ENCODE measurements at places on chromosomes 7 and 10.

DNA sequence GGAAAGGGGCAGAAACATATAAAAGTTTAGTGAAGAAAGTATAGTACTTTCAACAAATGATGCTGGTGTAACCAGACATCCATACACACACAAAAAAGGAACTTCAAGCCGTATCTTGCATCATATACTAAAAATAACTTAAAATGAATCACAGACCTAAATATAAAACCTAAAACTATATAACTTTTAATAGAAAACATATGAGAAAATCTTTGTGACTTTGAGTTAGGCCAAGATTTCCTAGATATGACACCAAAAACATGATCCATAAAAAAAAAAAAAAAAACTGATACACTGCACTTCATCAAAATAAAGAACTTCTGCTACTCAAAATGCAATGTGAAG, 40.9 kb downstream of the NUDCD3 start:
- DNase-seq = no peak

DNA sequence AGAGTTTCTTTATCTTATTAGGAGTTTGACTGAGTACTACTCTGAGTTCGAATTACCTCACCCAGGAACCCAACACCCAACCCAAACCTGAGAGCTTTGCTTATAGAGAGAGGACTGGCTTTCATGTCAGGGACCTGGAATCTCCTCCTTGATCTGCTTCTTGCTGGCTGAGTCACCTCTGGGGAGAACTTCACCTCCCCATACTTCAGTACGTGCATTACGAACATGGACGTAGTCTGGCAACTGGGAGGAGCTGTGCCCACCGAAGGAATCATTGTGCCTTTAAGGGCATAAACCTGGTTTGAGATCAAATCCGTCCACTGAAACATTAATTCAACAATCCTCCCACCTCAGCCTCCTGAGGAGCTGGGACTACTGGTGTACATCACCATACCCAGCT, 12.2 kb upstream of the PSAP start:
- no peak for DNase-seq

- DNase-seq = no peak
Observed at GRCh38 chr7:147062897-147063296, 946.3 kb downstream of the CNTNAP2 start.

- DNase-seq = no peak
Observed at GRCh38 chr7:92613214-92613613, 23.0 kb upstream of the FAM133B start.

DNA sequence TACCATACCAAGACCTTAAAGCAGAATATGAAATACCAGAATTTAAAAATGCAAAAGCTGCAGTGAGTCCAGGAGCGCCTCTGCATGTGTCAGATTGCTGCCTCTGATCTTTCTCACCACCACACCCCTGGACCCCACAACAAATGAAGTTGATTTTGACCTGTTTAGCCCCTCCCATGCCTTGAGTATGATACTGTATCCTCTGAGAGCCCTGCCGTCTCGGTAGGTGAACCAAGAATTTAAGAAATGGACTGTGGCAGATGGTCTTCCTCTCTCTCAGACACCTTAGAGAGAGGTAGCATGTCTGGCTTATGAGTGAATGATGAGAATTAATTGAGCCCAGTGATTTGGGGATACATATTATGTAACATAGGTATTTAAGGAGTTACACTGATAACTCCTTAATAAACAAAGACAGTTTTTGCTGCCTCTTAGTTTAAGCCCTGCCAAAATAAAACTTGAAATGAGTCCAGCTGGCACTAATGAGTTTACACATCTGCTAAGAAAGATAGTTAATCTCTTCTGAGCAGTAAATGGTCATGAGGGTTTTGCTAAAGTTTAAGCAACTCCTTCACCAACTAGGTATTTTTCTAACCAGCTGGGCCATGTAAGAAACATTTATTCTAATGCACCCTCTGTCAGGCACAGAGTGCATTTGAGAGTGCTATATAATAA, 4.5 kb upstream of the TFPI2 start:
- no peak for DNase-seq

DNA sequence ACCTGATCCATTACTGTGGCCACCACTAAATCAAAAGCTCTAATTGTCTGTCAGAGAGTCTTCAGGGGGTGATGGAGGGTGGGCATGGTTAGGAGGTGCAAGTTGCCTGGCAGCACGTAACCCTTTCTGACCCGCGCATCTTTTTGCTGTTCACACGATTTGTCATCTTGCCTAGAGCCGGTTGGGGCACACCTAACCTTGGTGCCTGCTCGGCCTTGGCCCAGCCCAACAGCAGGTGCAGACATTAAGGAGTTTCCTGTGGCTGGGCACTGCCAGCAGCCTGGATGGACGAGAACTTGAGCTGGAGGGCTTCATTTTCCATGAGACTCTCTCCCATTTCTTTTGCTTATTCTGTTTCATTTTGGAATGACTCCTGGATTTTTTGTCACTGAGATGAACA, 41.0 kb upstream of the PTF1A start:
- no peak for DNase-seq

- DNase-seq = no peak
Observed at GRCh38 chr7:34772296-34772938, 114.4 kb downstream of the NPSR1 start.

GRCh38 chr7:35545831-35546230, 149.1 kb downstream of the HERPUD2 start:
- no peak for DNase-seq

- DNase-seq = no peak
Observed at GRCh38 chr7:121966276-121966934, 93.4 kb downstream of the PTPRZ1 start.

GRCh38 chr10:131784363-131785120, 116.3 kb upstream of the PPP2R2D start:
- DNase-seq = no peak

- DNase-seq = no peak
Observed at GRCh38 chr7:128322040-128322643, 21.6 kb downstream of the RBM28 start.

DNA sequence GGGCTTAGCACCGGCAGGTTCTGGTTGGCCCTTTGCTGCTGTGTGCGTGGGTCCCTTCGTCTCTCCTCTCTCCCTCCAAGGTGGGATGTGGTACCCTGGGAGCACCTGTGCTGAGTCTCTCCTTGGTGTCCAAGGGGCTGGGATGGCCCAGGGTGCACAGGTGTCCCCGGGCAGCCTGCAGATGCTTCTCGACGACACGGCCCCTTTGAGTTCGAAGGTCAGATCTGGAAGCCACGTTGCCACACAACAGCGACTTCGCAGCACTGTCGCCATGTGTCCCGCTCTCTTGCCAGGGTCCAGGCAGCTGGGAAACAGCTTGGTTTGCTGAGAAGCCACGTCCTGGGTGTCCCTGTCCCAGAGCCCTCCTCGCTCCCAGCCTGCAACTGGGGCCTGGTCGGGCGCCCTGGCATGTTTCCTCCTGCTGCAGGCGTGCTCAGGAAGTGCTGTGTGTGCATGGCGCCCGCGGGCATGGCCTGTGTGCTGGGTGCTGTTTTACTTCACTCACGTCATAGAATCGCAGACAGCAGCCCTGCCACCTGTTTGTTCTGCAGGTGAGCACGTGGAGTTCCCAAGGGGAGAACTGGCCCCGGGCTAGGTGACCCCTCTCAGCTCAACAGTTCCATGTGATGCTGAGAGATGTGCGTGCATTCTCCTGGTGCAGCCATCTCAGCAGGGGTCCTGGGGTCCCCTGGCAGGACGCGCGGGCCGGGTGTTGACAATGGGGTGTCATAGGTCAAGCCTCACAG, 70.9 kb downstream of the DNAJB6 start:
- no peak for DNase-seq

- no peak for DNase-seq
Observed at GRCh38 chr10:53236941-53237340, 464.4 kb upstream of the MBL2 start.

- no peak for DNase-seq
Observed at GRCh38 chr10:132506711-132507408, 30.7 kb upstream of the INPP5A start.

DNA sequence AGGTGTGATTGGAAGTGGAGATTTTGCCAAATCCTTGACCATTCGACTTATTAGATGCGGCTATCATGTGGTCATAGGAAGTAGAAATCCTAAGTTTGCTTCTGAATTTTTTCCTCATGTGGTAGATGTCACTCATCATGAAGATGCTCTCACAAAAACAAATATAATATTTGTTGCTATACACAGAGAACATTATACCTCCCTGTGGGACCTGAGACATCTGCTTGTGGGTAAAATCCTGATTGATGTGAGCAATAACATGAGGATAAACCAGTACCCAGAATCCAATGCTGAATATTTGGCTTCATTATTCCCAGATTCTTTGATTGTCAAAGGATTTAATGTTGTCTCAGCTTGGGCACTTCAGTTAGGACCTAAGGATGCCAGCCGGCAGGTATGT, 13.6 kb downstream of the STEAP2 start:
- no peak for DNase-seq

DNA sequence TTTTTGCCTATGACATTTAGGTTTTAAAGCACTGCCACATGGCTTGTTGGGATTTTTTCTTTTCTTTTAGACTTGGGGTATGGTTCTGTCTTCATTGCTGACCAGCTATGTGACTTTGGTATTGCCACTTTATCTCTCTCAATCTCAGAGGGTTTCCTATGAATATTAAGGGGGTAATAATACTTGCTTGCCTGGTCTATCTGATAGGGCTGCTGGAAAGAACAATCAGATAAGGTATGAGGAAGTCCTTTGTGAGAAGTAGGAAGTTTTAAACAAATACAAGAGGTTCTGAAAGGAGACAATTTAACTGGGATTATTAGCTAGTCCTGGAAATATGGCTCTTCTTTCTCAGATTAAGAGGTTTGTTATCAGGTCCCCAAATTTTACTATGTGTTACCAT, 80.8 kb downstream of the ZNF92 start:
- DNase-seq = no peak

DNA sequence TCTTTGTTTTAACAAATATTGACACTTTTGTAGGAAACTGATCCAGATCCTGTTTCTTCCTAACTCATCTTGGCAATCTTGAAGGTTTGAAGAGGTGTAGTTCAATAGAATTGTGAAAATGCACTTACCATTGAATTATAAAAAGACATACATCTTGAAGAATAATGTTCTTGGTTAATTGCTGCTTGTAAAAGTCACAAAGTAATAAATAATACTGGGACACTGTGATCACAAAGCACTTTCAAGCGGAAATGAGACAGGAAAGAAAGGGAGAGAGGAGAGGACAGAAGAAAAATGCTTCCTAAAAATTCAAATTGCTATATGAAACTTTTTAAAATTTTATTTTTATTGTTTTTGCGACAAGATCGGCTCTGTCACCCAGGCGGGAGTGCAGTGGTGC, 15.2 kb upstream of the NFE2L3 start:
- DNase-seq = no peak

- no peak for DNase-seq
Observed at GRCh38 chr10:77902159-77902558, 24.4 kb downstream of the DLG5 start.

- no peak for DNase-seq
Observed at GRCh38 chr10:110411047-110411410, 86.7 kb upstream of the DUSP5 start.

DNA sequence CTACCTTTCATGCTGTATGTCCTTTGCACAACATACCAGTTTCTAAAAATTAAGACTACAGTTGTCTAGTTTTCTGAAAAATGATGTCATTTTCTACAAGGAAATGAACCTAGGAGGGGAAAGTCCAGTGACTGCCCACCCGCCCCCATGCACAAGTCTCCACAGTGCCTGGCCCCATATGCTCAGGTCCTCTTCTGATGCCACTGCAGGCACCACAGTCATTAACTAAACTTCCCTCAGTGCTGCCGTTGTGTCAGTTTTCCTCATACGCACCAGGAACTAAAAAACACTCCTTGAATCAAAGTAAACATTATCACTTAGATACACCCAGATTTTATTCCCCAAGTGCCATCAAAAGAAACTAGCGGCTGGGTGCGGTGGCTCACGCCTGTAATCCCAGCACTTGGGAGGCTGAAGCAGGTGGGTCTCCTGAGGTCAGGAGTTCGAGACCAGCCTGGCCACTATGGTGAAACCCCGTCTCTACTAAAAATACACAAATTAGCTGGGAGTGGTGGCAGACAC, 6.9 kb upstream of the TNS3 start:
- DNase-seq = no peak

GRCh38 chr7:114718861-114719260, 203.0 kb upstream of the MDFIC start:
- DNase-seq = no peak

DNA sequence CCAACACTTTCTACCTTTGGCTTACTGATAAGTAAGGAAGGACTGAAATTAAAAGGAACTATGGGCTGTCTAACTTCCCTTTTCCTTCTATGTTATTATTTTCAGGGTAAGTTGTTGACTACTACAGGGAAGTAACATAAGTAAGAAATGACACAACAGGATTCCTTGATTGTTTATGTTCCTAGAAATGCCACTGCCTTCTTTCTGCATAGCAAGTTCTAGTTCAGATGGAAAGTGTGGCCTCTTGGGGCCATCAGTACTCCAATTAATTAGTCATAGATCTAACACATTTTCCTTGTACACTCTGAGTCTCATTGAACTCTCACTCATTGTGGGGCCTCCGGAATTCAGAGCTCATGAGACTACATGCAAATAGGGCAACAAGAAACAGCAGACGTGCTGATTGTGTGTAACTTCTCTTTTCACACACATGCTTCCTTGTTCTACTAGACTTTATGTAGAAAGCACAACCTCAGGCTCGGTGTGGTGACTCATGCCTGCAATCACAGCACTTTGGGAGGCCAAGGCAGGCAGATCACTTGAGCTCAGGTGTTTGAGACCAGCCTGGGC, 35.3 kb upstream of the HIBADH start:
- no peak for DNase-seq

DNA sequence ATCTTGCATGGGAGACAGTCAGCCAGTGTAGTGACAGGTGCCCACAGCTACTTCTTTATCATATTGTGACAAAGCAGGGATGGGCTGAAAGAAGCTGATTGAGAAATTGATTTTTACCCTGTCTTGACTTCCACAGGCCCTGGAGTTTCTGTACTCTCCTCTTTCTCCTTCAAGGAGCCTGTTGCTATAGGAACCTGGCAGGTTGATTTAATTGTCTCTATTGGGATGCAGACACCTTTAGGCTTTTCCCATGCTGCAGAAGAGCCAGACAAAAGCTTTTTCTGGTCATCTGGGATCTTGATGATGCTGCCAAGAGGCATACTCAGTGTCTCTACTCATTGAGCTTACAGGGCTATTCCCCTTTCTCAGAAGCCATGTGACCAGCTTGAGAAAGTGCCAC, 754.8 kb downstream of the KCNMA1 start:
- no peak for DNase-seq

DNA sequence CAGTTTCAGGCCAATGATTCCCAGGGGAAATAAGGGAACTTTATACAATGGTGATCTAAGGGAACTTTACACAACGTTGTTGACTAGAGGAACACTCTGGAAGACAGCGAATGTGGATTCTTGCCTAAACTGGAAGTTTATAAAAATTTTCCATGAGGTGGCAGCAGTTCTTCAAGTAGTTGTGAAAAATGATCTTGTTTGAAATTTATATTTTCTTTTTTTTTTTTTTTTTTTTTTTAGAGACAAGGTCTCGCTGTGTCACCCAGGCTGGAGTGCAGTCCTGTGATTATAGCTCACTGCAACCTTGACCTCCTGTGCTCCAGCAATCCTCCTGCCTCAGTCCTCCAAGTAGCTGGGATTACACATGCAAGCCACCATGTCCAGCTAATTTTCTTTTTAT, 32.1 kb upstream of the GTF2I start:
- no peak for DNase-seq

GRCh38 chr7:128039544-128039953, 8.3 kb upstream of the LRRC4 start:
- DNase-seq = no peak

GRCh38 chr7:144975882-144976281, 140.0 kb upstream of the TPK1 start:
- DNase-seq = no peak

- DNase-seq = no peak
Observed at GRCh38 chr10:100245484-100246220, 16.3 kb upstream of the CHUK start.

GRCh38 chr10:132341017-132341416, 9.0 kb downstream of the LRRC27 start:
- DNase-seq = no peak

Data from left renal cortex interstitium (tissue), 4 donors.